HT-29 (cell line): ENCODE measurements at places on chromosomes 7 and 10. TPM values are rescaled to one million over a fixed set of nuclear protein-coding genes. Genes with fewer than 3 reads are reported as not detected.

- DNase-seq = no peak
These were observed 2.4 kb upstream of the MYO1G start for GRCh38 chr7:44981035-44981706.

FANK1 gene
- total RNA-seq = 1.6 and 4.0 TPM in 2 replicates

CALHM3 gene
- not detected in 2 replicates for total RNA-seq

DNA sequence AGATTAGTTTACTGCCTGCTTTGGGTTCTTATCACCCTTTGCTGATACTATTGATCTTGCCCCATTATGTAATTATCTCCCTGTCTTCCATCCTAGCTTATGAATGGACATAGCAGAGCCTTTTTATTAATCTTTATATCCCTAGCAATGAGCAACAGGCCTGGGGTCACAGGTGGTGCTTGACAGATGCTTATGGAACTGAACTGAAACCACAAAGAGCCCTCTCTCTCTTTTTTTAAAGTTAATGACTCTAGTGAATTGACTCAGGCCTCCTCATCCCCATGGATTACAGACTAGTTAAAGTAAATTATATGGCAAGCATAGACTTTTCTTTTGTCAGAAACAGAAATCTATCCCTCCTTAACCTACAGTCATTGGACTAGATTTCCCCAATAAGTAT lies 265.2 kb downstream of the PHTF2 start:
- DNase-seq = no peak

GNAT3 gene
- not detected in 2 replicates for total RNA-seq
